Stimulated activated CD8-positive, alpha-beta memory T cell treated with anti-CD3 and anti-CD28 coated beads, Interleukin-12 subunit alpha, Interleukin-12 subunit beta, amount 100 ng/mL, for 1 hour (primary cell): ENCODE measurements at places on chromosomes 5 and 9.

DNA sequence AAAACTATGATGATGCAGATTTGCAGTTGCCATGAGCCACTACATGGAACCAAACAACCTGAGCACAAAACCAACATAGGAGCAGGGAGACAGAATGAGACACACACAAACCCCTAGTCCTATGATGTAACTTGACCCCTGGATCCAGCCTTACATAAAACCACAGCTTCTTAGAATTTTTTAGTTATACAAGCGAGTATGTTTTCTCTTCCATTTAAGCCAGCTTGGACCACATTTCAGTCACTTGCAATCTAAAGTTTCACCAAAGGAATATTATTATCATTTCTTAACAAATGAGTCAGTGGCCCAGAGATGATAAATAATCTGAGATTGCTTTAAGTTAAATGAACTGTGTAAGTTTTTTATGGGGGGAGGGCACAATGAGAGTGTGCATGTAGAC lies 6.8 kb downstream of the SPOCK1 start:
- DNase-seq, result no peak

DNA sequence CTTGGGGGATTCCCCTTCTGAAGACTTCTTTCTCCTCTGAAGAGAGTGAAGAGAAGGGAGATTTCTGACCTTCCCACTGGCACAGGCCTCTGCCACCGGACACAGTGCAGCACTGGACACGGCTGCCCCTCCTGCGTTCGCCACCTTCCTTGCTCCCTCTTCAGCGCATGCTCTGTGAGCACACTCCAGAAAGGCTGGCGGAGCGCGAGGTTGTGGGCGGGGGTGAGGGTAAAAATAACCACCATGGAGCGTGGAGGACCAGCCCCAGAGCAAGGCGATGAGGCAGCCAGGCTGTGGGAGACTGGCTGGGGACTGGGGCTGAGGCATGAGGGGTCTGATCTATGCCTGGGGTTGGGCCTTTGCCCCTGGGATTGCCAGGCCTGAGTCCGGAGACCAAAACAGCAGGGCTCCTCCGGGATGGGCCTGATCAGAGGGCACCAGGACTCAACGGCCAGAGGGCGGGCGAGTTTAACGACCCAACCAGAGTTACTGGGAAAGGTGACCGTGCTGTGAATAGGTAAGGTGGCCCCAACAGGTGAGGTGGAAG lies 97.2 kb downstream of the ROR2 start:
- DNase-seq, result no peak

DNA sequence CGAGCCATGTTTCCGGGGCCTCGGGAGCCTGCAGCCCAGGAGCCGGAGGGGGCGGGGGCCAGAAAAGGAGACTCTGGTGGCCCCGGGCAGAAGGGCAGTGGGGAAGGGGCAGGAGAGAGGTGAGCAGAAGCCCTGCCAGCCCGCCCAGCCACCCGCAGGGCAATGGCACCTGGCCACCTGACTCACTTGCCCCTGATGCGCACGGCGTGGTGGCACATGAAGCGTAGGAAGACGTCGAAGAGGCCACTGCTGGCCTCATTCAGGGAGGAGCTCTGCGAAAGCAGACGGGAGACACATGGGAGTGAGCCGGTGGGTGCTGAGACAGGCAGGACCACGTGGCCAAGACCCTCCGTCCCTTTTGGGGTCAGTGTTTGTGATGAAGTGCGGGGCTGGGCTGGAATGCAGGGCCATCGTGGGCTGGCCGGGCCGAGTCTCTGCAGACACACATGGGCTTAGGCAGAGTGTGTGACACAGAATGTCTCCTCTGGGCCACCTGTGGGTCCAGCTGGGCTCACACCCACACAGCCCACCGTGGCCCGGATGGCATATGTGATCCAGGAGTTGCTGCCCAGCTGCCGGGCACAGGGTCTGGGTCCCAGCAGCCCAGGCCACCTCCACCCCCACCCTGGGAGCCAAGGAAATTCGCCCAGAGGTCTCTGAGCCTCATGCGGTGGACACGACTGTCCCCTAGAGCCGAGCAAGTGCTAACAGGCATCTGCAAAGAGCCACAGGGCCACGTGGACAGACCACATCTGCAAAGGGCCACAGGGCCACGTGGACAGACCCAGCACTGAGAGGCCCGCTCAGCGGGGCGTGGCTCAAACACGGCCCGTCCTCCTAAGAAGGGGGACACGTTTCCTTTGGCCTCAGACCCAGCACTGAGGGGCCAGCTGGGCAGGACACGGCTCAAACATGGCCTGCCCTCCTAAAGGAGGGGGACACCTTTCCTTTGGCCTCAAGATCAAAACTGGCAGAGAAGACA lies 23.6 kb downstream of the TERT start:
- no peak for DNase-seq

GRCh38 chr5:10801931-10802666 lies 41.1 kb upstream of the DAP start:
- DNase-seq, result no peak

DNA sequence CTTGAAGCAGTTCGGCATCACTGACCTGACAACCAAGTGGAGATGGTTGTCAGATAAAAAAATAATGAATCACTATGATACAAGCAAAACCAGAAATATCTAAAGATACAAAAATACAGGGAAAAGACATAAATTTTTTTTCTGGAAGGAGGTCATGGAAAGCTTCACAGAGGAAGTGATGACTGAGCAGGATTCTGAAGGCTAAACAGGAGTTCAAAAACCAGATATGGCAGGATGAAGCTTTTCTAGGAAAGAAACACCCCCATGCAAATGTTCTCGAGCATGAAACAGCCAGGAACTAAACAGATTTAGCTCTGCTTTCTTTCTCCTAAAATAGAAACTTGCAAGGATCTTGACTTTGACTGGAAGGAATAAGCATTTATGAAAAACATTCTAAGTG lies 60.7 kb upstream of the IFNE start:
- DNase-seq, result no peak
